ENCODE measurements at places on chromosomes 6 and 20.
A peak's percentile ranks its signal among the peaks of the same experiment; 100 is the strongest.

DNA sequence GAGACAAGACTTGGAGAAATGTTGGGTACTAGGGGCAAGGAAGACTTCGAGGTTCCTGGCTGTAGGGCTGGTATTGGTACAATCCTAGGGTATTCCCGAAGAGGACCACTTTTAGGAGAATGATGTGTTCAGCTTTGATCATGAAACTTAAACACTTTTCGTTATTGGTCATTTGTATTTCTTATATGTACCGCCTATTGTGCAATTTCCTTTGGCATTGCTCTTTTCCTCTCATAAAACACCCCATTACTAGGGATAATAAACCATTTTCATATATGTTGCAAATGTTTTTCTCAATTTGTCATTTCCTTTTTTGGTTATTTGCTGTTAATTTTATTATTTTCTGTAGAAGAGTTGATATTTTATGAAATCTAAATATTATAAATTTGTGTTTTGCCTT, 18.9 kb upstream of the ARFGEF3 start:
- DNase-seq: no peak

DNA sequence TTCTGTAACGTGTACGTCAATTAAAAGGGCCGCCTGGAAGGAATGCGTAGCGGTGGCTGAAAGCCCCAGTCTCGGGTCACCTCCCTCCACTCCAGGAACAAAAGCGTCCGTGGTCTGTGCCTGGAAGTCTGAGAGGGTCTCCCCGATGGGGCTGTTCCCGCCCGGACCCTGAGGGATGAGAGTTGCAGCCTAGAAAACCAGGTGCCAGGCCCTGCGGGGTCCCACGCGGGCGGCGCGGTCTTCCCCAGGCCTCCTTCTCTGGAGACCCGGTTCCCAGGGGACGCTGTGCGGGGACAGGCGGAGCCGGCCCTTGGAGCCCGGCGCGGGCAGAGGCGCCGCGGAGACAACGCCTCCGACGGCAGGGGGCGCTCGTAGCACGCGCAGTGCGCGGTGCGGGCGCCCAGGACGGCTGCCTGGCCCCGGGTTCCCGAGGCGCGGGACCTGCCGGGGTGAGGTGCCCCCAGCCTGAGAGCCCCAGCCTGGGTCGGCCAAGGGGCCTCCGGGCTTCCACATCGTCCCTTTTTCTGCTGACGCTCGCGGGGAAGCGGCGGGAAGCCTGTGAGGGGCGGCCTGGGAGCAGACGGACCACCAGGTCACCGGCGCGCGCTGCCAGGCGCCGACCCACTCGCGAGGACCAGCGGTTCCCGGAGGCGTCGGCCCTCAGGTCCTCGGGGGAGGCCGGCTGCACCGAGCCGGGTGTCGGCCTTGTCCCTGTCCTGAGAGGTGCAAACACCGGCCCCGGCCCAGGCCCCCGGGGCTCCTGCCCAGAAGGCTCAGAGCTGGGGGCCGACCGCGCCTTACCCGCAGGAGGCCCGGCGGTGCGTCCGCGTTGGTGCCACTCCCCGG, 5.3 kb upstream of the FOXC1 start:
- no peak for DNase-seq

GRCh38 chr6:142380626-142381025, 78.8 kb downstream of the ADGRG6 start:
- DNase-seq: no peak

- DNase-seq: no peak
Measured at GRCh38 chr6:166465003-166465399, 82.3 kb upstream of the MPC1 start.

DNA sequence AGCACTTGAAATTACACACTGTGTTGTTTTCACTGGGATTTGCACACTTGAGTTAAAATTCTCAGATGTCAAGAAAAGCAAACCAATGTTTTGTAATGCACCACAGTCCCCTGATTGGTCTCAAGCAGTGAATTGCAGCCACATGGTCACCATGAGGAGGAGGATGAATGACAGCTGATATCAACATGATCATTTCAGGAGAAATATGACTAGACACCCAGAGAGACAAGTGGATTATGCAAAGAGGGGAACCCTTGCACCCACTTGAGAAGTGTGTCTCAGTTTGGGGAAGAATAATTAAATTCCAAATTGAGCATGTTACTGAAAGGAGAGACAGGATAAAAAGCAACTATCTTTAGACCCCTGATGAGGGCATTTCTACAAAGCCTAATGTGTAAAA, 69.3 kb downstream of the UST start:
- no peak for DNase-seq

GRCh38 chr20:47276851-47277534, 79.5 kb downstream of the ZMYND8 start:
- peak; percentile 53 for DNase-seq

DNA sequence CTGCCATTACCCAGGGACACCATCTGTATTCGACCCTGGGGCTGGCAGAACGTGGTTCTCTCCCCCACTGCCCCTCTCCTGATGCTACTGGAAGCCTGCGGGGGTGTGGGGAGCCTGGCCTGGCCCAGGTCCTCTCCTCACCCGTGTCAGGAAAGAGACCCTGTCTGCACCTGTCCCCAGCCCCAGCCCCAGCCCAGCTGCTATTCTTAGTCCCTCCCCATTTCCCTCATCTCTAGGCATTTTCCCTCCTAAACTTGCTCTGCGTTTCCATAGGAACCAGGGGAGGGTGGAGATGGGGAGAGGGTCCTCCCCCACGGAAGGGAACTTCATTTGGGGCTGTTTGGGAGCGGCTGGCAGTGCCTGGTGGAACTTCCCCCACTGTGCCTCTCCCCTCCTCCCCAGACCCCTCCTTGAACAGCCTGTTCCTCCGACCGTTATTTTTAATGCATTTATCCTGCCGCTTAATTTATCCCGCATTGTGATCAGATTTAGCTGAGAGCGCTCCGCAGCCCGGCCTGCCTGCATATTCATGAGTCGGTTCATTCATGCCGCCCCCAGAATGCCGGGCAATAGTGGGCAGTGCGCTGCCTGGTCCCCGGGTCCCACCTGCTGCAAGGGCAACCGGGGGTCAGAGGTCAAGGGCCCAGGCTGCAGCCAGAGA, 31.8 kb upstream of the DLGAP4 start:
- no peak for DNase-seq

- DNase-seq: no peak
Measured at GRCh38 chr6:126723541-126724170, 383.7 kb downstream of the CENPW start.

GRCh38 chr6:168294901-168295300, 24.7 kb downstream of the DACT2 start:
- DNase-seq: no peak

DNA sequence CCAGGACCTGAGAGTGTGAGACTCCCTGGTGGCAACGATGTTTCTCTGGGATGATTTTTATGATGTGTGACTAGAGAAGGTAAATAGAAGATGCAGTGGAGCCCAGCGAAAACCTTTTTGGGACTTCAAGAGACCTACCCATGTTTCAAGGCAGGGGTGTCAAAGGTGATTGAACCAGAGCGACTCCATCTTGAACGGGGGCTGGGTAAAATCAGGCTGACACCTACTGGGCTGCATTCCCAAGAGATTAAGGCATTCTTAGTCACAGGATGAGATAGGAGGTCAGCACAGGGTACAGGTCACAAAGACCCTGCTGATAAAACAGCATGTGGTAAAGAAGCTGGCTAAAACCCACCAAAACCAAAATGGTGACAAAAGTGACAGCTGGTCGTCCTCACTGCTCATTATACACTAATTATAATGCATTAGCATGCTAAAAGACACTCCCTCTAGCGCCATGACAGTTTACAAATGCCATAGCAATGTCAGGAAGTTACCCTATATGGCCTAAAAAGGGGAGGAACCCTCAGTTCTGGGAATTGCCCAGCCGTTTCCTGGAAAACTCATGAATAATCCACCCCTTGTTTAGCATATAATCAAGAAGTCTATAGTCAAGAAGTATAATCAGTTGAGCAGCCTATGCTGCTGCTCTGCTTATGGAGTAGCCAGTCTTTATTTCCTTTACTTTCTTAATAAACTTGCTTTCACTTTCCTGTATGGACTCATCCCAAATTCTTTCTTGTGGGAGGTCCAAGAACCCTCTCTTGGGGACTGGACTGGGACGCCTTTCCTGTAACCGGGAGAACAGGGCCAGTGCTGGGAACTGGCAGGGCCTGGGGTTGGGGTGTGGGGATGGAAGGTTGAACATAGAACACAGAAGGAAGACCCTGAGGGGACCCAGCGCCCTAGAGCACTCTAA, 526.4 kb downstream of the QKI start:
- no peak for DNase-seq

DNA sequence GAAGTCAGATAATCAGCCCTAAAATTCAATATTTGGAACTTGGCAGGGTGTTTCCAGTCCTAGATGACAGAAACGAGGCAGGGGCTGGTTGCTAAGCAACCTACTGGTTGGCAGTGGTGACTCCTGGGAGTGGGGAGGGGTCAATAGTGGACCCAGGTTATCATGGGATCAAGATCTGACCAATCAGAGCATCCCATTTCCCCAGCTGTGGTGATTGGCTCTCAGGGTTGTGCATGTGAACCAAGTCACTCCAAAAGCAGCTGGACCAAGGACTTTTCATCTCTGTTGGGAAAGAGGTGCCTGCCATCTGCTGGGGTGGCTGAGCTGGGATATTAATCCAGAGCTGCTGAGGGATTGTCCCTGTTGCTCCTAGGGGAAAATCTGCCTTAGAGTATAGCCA, 253.4 kb downstream of the PREX1 start:
- DNase-seq: no peak

- no peak for DNase-seq
Measured at GRCh38 chr6:152241013-152241766, 396.0 kb downstream of the SYNE1 start.

- DNase-seq: no peak
Measured at GRCh38 chr6:26350858-26351543, 14.0 kb upstream of the BTN3A2 start.

DNA sequence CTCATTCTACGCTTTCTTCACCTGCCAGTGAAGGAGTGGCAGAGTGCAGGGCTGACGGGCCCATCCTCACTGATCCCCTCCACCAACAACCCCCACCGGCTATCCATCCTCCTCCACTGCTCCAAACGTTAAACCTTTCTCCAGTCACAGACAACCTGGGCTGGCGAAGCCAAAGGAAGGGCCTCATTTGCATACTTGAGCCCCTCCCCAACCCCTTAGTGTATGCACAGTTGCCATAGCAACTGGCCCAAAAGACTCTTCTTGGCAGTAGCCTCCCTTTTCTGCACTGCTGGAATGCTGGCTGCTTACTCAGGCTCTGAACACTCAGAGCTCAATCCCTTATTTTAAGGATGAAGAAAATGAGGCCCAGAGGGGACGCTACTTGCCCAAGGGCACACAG, 130.3 kb downstream of the GRM4 start:
- no peak for DNase-seq

DNA sequence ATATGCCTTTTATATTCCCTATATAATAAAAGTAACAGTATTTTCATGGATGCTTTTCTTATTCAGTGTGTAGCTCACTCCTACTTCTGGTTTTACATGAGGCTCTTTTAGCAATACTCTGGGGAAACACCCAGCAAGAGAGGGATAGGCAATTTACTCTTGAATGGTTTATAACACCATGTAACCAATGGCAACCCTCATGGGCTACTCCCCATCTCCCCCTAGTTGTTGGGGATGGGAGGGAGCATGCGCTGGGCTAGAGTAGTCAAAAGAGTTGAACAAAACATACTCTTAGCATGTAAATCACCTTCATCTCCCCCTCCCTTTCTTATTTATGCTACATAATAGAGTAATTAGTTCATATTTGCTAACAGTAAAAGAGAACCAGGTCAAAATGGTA, 140.1 kb upstream of the LRFN2 start:
- DNase-seq: no peak

- DNase-seq: no peak
Measured at GRCh38 chr6:84597238-84597875, 167.0 kb downstream of the TBX18 start.

DNA sequence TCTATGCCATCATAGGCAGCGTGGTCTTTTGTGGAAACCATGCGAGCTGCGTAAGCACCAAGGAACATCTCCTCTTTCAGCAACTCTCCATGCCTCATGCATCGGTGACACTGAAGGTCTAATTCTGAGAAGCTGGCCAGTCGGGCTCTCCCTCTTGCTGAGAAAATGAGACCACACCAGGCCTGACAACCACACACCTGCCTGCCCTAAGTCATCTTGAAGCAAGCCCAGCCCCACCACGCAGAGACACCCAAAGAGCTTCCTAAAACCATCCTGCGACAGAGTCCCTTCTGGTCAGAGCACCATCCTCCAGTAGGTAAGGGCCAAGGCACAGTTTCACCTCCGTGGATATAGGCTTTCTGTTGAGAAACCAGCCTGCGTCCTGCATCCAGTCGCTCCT, 26.6 kb downstream of the PREX1 start:
- no peak for DNase-seq

DNA sequence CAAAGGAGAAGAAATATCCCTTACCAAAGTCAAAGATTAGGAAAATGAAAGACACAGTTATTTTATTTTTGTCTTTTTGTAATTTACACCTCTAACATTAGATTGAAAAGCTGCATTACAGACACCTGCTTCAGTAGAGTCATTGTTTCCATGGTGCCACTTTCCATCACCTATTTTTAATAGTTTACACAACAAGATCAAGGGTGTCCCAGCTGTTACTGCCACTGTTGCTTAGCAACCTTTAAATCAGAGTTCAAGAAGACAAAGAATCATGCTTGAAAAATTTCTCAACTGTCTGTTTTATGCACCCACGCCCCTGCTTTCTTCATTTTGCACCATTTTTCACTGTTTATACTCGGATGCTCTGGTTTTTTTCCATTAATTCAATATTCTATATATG, 668.2 kb upstream of the GJE1 start:
- peak; percentile 62 for DNase-seq

DNA sequence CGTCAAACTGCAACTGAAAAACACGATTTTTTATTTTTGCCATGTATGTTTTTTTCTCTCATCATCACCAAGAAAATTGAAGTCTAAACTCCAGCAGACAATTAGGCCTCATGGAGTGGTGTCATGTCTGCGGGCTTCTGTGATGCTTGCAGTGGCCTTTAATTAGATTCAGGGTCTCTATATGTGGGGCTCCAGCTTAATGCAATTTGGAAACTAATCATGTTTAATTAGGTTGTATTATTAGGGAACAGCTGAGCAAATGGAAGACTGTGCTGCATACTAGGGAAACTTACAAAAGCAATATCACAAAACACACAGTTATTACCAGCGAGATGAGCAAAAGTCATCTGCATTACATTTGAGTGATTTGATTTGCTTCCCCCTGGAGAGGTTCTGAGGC, 132.9 kb upstream of the PMEPA1 start:
- DNase-seq: no peak

GRCh38 chr20:35653430-35653734, 11.3 kb downstream of the CPNE1 start:
- no peak for DNase-seq

GRCh38 chr20:18039063-18039462, 18.7 kb downstream of the OVOL2 start:
- DNase-seq: no peak

GRCh38 chr20:53364646-53365045, 229.0 kb downstream of the ZNF217 start:
- no peak for DNase-seq

- peak; percentile 81 for DNase-seq
Measured at GRCh38 chr6:80607811-80608391, 501.4 kb downstream of the BCKDHB start.

GRCh38 chr6:168823397-168824212, 382.6 kb downstream of the SMOC2 start:
- no peak for DNase-seq

- DNase-seq: no peak
Measured at GRCh38 chr6:16973545-16974386, 128.1 kb upstream of the STMND1 start.

- DNase-seq: no peak
Measured at GRCh38 chr6:28353356-28353755, 3.6 kb downstream of the ZKSCAN3 start.

GRCh38 chr6:138546733-138547185, 47.5 kb upstream of the NHSL1 start:
- no peak for DNase-seq

GRCh38 chr6:6609450-6609849, 20.9 kb downstream of the LY86 start:
- no peak for DNase-seq
